Spleen (tissue), 13 donors: ENCODE measurements at places on chromosomes 7 and 10. TPM values are rescaled to one million over a fixed set of nuclear protein-coding genes. Genes with fewer than 3 reads are reported as not detected.

SPDYE8 gene
- total RNA-seq, result not detected

GRCh38 chr7:48971173-48971572 is 46.8 kb downstream of the CDC14C start:
- DNase-seq, result no peak

- DNase-seq, result no peak
Observed at GRCh38 chr7:141696348-141696747, 5.6 kb downstream of the DENND11 start.

ALOX5 gene
- 313 TPM for total RNA-seq

GRCh38 chr10:89047397-89047796 is 56.8 kb downstream of the FAS start:
- no peak for DNase-seq

GRCh38 chr7:4959893-4960292 is 906 bp upstream of the MMD2 start:
- DNase-seq, result no peak

DNA sequence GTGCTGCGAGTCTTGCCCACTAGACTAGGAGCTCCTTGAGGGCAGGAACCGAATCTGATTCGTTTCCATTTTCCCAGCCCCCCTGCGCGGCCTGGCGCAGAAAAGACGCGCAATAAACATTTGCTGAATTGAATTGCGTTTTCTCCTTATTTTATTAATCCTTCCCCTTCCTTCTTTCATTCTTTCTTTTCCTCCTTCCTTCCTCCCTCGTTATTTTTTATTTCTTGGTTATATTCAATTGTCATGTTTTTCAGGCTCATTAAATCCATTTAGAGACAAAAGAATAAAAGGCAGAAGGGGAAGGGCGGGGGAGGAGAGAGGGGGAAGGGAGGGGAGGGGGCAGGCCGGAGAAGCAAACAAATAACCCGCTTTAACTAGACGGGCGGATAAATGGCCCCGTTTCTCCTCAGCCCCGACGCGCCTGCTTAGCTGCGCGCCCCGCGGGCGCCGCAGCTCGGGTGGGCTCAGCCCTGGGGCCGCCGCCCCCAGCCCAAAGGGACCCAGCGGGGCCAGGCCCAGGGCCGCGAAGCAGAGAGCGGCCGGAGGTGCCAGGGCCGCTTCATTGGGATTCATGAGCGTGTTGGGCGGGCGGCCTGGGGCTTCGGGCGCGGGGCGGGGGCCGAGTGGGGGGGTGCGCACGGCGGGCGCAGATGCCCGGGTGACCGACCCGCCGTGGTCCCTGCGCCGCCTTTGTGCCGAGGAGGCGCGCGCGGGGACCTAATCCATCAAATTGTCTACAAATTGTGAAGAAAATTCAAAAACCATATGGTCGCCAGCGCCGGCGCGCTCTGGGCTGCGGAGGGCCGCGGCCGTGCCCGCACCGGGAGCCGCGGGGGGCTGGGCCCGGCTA is 5.0 kb downstream of the LBX1 start:
- DNase-seq, result no peak

CAMK2B gene
- total RNA-seq, result not detected

GRCh38 chr7:64890761-64891362 is 12.2 kb upstream of the ZNF273 start:
- no peak for DNase-seq

DNA sequence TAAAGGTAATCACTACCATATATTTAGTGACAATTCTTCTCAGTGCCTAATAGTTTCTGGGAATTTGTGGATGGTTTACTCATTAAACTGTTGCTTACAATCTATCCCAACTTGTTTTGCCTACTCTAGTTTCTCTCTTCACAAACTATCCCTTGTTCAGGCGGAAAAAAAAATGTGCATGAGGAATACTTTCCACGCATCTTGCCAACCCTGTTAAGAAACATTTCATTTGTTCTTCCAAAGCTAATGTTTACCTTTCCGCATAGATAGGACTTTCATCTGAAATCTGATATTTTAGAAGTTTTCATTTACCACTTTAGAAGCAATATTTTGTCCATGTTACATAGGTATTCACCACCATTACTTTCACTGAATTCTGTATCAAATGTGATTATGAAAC is 191.9 kb downstream of the MDFIC start:
- no peak for DNase-seq

- DNase-seq, result no peak
Observed at GRCh38 chr7:101953248-101953819, 135.9 kb downstream of the CUX1 start.

DNA sequence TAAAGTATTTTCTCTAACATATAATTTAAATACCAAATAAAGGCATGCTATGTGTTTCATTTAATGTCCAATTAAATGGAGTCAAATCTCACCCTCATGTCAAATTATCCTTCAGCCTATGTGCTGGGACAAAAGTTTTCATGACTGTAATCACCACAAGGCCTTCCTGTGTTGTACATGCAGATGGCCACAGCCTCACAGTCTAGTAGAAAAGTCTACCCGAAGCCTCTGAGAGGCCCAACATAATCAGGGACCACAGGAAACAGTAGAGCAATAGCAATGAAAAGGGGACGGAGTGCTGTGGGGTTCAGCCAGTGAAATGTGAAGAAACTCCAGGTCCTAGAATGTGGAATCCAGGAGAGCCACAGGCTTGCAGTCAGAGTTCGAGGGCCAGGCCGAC is 140.2 kb upstream of the KLF6 start:
- no peak for DNase-seq

GDF10 gene
- total RNA-seq, result not detected

DNA sequence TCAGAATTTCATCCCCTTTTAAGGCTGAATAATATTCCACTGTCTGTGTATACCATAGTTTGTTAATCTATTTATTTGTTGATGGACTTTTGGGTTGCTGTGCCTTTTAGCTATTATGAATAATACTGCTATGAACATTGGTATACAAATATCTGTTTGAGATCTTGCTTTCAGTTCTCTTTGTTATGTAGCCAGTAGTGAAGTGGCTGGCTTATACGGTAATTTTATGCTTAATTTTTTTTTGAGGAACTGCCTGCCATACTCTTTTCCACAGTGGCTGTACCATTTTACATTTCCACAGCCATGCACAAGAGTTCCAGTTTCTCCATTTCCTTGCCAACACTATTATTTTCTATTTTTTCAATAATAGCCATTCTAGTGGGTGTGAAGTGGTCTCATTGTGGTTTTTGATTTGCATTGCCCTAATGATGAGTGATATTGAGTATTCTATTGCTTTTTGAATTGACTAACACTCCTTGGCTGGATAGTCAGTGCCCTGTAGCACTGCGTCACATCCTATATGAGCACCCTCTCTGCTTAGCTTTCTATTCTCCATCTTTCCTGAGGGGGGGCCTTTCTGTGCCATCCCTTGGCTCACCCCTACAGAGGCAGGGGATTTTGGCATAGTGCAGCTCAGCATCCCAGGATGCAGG is 29.4 kb upstream of the RAPGEF5 start:
- no peak for DNase-seq

DNA sequence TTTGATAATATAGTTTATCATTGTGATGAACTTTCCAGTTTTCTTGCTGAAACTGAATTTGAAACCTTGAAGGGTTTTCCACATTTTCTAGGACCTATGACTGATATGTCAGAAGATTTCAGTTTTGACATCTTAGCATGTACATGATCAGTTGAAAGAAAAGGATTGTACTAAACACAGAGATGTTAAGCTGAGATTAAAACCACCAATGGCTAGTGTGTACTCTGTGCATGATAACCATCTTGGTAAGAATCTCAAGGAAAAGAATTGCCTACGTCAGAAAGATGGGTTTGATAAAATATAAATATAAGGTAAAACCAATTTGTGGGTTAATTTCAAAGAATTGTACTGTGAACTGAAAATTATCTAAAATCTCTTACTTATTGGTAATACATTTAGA is 776.4 kb downstream of the GATA3 start:
- DNase-seq, result no peak

GRM3 gene
- total RNA-seq, result not detected

DNA sequence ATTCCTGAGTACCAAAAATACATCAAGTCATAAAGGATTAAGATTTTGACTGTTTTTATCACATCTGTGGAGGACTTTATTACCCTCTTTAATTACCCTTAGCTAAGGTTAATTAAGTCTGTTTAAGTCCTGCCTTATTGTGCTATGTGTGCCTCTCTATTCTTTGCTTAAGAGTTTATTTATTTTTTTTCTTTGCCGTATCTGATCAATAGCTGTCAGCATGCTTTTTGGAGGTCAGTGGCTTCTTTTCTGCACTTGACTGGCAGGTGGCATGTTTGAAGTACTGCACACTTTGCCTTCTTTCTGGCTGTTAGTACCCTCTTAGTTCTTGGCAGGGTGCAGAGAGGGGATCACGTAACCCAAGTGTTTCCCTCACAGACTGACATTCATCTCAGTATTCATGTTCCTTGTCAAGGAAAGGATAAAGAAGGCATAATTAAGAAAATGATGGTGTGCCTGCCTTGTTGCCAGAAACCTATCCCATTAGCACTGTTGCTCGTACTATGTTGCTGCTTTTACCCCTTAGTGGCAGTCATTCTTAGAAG is 225.8 kb downstream of the EXOC4 start:
- DNase-seq, result no peak
